ENCODE measurements at places on chromosomes 7 and 10.
A peak's percentile ranks its signal among the peaks of the same experiment; 100 is the strongest.

DNA sequence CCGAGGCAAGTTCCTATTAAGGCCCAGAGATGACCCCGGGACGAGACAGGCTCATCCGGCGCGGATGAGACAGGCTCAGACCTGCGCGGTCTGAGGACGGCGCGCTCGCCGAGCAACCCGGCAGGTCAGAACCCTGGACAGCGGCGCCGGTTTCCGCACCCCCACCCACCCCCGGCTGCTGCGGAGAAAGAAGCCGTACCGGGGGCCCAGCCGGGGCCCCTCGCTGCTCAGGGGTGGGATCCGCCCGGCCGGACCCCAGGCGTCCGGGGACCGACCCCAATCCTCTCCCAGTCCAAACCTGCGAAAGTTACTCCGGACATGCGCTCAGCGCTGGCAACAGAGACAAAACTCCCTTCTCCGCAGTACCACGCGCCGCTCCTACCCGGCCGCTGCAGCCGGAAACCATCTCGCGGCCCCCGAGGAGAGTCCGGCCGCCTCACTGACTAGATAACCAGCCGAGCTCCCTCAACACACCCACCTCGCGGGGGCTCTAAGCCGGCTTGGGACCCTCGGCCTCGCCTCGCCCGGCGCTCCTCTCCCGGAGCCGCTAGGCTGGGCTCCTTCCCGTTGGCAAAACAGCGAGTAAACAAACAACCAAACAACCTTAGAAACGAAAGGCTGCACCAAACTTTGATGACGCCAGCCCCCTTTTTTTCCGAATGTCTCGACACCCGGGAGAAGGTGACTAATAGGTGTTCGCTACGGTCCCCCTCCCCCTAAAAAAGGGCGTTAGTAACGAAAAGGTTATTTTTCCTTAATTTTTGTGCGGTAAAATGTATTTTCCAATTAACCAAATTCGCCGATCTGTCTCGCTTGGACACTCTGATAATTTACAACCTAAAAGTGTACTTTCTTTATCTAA, 2.3 kb upstream of the DRGX start:
- DNase-seq = peak; percentile 73

- no peak for DNase-seq
Measured at GRCh38 chr7:157464971-157465886, 128.4 kb downstream of the DNAJB6 start.

- no peak for DNase-seq
Measured at GRCh38 chr10:125882596-125882995, 1.5 kb upstream of the DHX32 start.

GRCh38 chr7:105996860-105997737, 34.0 kb downstream of the CDHR3 start:
- DNase-seq = no peak

GRCh38 chr7:147912946-147913638, 677.5 kb upstream of the C7orf33 start:
- no peak for DNase-seq

All from epithelial cell of esophagus (primary cell).